ENCODE measurements at places on chromosomes 7 and 10.

DNA sequence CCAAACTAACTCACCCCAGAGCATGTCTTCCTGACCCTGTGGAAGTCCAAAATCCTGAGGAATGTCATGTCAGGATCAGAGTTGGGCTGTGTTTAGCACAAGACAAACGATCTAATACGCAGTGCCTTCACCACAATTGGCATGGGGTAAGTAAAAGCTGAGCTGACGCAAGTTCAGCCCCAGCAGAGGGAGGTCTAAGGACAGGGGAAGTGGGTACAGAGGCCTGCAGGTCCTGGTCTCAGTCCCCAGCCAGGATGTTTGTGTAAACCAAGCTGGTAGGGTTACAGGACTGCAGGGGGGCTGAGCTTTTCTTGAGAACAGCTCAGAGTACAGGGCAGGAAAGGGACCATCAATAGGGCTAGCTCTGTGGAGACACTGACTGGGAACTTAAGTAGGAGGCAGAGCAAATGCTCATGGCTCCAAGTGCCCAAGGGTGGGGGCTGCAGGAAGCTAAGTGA is 5.3 kb upstream of the KCNIP2 start:
- no peak for DNase-seq

DNA sequence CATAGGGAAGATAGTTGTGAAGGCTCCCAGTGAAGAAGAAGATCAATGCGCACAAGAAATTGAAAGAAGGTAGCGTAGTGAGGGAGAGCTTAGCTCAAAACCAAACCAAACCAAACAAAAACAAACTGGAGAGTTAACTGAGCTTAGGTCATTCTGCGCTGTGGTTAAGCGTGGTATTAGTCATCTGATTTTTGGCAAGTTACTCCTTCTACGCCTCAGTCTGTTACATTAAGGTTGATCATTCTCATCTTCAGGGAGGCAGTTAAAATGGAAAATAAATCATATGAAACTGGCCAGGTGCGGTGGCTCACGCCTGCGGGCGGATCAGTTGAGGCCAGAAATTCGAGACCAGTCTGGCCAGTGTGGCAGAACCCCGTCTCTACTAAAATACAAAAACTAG is 259.7 kb downstream of the EXOC4 start:
- no peak for DNase-seq

GRCh38 chr7:126589068-126589684 is 663.6 kb downstream of the GRM8 start:
- no peak for DNase-seq

DNA sequence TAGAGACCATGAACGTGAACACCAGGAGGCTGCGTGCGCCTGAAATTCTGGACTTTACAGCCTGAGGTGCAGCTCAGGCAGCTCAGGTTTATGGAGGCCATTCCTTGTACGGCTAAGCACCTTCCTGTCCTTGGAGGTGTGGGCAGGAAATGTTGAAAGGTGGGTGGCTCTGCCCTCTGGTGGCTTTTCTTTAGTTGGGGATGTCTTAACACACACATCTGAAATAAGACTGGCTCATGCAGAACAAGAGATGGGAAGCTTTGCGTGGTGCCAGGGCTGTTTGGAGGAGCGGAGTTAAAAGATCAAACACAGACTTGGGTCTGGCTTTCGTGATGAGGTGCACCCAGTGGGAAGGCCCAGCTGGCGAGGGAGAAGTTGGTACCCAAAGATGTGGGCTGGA is 64.1 kb downstream of the DOCK1 start:
- DNase-seq, result peak; percentile 34

- DNase-seq, result peak; percentile 81
These were observed 98.5 kb downstream of the ARHGAP22 start for GRCh38 chr10:48506147-48506917.

DNA sequence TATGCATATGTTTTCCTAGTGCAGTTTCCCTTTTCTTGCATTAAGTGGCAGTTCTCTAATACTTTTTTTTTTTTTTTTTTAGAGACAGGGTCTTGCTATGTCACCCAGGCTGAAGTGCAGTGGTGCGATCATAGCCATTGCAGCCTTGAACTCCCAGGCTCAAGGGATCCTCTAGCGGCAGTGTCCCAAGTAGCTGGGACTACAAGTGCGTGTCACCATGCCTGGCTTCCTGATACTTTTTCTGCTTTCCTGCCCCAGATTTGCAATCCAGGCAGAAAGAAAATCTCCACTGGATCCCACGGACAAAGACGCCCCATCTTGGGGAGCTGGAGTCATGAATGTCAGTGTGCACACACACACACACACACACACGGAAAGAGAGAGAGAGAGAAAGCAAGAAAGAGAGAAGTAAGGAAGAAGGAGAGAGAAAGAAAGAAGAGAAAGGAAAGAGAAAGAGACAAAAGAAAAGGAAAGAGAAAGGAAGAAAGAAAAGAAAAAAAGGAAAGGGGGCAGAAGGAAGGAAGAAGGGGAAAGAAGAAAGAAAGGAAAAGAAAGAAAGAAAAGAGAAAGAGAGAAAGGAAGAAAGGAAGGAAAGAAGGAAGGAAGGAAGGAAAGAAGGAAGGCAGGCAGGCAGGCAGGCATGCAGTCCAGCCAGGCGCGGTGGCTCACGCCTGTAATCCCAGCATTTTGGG is 37.5 kb upstream of the OCM2 start:
- DNase-seq, result no peak

GRCh38 chr7:95476072-95476847 is 9.5 kb upstream of the ASB4 start:
- no peak for DNase-seq

GRCh38 chr10:79079490-79080355 is 11.0 kb downstream of the ZMIZ1 start:
- DNase-seq, result no peak

DNA sequence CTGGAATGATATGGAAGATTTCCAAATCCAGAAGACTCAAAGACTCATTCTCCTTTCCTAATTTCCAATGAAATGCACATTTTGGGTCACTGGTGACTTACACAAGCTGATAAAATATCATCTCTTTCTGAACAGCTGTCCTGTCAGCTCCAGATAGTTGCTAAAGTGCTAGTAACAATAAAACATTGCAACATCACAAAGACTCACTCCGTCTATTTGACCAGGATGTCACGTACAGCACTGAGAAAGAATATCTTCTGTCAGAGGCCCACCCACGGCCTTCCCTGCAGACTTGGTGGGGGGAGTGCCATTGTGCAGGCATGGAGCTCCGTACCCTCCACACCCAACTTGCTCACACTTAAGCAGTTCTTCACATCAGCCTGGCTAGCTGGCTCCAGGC is 78.9 kb upstream of the EGR2 start:
- DNase-seq, result no peak

- peak; percentile 37 for DNase-seq
These were observed 214.8 kb downstream of the DGKB start for GRCh38 chr7:14687777-14688176.

- no peak for DNase-seq
These were observed 76.4 kb upstream of the CCNY start for GRCh38 chr10:35259769-35260397.

DNA sequence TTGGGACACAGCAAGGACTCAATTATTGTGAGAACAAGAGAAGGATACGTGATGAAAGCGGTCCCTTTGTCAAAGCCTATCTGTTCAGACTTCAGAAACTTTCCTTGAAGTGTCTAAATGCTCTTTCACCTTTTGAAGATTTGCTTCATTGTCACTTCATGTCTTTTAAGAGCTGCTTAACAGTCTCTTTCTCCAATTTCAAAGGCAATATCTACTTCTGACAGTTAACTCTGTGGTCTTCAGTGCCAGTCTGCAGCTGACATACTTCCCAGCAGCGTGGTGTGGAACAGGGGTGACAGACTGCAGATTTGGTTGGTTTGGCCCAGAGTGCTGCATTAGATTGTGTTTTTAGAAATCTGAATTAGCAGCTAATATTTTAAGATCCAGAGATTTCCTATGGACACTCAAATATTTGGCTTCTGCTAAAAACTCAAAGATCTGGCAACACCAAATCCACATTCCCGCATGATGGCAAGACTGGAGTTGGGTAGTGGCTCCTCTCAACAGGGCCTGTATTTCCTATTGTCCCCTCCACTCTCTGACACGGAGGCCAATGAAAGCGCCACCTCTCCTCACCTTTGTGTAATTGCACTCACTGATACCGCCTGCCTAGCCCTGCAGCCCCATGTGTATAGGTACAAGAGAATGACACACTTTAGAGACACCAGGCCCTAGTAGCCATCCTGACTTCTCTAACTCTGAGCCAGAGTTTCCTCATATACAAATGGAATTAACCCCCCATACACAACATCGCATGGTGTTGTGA is 11.5 kb downstream of the SCRN1 start:
- no peak for DNase-seq

GRCh38 chr7:116027786-116028185 is 2.8 kb downstream of the TFEC start:
- DNase-seq, result no peak

GRCh38 chr7:152543799-152544198 is 108.0 kb upstream of the KMT2C start:
- no peak for DNase-seq

DNA sequence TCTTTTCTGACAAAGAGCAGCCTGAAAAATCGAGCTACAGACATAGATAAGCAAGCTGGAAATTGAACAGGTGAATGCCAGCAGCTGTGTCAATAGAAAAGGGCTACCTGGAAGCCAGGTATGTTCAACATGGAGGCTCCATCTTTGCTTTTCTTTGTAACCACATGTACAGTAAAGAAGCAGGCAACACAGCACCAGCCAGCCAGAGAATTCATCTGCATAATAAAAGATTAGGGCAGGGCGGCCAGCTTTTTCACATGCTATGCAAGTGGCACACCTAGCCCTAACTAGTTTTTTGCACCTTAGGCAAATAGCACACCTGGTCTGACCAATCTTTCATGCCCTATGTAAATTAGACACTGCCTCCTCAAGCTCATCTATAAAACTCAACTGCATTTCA is 25.7 kb downstream of the COG5 start:
- no peak for DNase-seq

GRCh38 chr7:79555571-79555970 is 102.1 kb upstream of the MAGI2 start:
- DNase-seq, result no peak

- DNase-seq, result no peak
These were observed 210.5 kb upstream of the SHH start for GRCh38 chr7:156022483-156023459.

DNA sequence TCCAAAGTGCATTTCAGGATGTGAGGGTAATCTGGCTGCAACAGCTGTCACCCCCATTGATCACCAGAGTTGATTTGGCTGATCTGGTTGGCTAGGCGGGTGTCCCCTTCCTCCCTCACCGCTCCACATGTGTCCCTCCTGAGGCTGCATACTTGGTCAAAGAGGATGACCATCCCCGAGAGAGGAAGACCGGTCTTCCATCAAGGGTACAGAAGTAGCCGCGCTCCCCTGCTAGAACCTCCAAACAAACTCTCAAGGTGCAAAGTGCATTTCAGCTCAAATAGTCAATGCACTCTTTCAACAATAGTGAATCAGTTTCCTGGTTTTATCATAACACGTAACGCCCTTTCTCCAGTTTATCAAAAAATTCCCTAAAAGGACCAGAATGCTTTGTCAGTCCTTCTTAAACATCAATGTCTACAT is 44.6 kb downstream of the CARD11 start:
- DNase-seq, result no peak

- DNase-seq, result no peak
These were observed 125.9 kb downstream of the GLCCI1 start for GRCh38 chr7:8094164-8095140.

DNA sequence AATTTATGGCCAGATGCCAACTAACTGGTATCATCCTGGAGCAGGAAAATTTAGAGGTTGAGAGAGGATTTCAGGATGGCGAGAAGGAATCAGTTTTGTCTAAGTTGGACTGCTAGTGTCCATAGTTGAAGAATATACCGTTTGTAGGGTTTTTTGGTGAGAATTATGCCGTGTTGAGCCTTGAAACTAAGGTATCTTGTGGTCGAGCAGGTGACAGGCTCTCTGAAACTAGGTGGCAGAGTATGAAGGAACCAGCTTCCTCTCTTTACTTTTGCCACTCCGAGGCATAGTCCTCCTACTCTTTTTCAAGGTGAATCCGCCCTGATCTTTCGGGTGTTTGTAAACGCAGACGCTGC is 9.7 kb downstream of the MDFIC start:
- peak; percentile 89 for DNase-seq

DNA sequence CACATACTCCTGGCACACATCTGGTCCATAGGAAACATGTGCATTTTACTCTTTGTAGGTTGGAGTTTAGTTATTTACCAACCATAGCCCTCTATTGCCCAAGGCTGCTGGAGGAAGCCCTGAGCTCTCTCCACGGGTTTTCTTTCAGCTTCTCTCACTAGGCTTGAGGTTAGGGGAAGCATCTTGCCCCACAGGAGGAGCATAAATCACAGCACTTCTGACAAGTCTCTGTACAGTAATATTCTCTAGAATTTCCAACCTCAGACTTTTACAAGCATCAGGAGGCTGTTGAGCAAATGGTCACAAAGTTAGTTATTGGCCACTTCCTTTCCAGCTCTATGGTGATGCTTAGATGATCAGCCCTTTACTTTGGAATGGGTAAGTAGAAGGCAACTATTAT is 122.9 kb upstream of the GLI3 start:
- no peak for DNase-seq

DNA sequence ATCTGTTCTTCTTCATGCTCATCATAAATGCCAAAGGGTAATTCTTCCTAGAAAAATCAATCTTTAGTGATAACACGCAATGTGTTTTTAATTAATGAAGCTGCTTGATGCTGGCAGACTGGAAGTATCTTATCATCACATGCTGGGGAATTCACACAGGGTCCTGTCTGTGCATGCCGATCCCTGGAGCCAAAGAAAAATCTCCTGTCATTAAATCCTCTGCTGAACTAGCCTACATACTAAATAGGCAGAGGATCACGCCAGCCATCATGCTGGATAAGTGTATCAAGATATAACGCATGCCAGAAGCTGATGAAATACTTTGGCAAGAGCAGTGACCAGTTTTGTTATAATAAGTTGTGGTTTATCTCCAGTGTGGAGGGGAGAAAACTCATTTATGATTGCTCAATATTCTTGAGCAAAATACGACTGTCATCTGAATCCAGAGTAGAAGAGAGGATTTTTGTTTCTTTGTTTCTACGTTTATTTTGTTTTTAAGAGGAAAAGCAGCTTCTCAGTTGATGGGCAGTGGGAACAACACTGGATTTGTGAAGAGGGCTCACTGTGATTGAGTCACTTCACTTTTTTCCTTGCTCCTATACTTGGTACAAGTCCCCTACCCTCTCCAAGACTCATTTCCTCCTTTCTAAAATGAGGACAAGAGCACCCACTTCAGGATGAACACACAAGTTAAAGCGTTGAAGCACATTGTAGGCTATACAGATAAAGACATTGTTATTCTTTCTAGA is 649.1 kb downstream of the TNS3 start:
- no peak for DNase-seq

- peak; percentile 85 for DNase-seq
These were observed 91.4 kb downstream of the PPP1R3C start for GRCh38 chr10:91541481-91541880.
